ENCODE measurements at places on chromosomes 7 and 10.

- no peak for DNase-seq
Observed at GRCh38 chr10:103049237-103049636, 131.1 kb downstream of the CNNM2 start.

- no peak for DNase-seq
Observed at GRCh38 chr10:108450280-108450679, 1285.8 kb upstream of the SORCS1 start.

GRCh38 chr10:28928484-28928883 lies 251.2 kb downstream of the BAMBI start:
- no peak for DNase-seq

GRCh38 chr10:128525444-128525843 lies 399.2 kb upstream of the MKI67 start:
- DNase-seq, result no peak

- no peak for DNase-seq
Observed at GRCh38 chr10:124494046-124494807, 32.6 kb downstream of the LHPP start.

GRCh38 chr7:35792472-35792871 lies 8.4 kb upstream of the SEPTIN7 start:
- DNase-seq, result no peak

DNA sequence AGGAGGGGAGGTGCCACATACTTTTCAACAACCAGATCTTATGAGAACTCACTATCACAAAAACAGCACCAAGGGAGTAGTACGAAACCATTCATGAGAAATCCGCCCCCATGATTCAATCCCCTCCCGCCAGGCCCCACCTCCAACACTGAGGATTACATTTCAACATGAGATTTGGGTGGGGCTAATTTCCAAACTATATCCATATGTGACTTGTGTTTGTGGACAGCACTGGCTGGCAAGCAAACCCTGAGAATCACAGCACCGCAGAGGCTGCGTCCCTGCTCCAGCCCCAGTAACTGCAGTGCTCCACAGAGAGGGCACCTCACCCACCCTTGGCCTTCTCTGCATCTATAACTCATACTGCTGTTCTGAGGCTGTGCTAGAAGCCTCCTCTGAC lies 211.2 kb upstream of the PODXL start:
- no peak for DNase-seq

GRCh38 chr7:18356191-18356645 lies 139.3 kb upstream of the HDAC9 start:
- DNase-seq, result no peak

DNA sequence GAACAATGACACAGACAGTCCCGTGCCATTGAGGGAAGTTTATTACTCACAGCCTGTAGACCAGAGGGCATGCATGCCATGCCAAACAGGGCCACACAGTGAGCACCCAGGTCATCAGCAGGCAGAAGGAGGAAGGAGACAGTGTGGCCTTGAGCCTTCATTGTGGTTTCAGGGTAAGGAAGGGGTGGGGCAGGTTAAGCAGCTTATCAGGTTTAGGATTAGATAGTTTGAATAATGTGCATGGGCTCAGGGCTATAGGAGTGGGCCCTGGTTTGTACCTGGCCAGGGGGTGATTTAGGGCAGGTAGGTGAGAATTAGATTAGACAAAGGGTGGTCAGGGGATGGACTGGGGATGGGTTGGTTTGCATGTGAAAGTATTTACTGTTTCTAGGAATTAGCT lies 67.9 kb downstream of the ADCY1 start:
- no peak for DNase-seq

DNA sequence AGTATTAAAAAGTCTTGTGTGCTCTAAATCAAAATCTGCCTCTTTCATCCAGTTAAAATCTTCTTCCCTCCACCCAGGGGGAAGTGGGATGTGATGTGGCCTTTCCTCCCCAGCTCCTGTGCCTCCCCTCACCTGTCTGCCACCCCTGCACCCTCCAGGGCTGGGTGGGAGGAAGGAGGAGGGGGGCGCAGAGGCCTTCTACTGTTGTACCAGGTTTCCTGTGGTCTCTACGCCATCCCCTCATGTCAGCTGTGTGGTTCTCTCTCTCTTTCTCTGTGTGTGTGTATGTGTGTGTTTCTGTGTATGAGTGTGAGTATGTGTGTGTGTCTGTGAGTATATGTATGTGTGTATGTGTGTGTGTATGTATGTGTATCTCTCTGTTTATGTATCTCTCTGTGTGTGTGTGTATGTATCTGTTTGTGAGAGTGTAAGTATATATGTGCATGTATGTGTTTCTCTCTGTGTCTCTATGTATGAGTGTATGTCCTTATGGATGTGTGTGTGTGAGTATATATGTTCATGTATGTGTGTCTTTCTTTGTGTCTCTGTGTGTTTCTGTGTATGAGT lies 45.5 kb upstream of the C10orf71 start:
- no peak for DNase-seq

GRCh38 chr7:137519947-137520346 lies 176.4 kb upstream of the PTN start:
- DNase-seq, result no peak

DNA sequence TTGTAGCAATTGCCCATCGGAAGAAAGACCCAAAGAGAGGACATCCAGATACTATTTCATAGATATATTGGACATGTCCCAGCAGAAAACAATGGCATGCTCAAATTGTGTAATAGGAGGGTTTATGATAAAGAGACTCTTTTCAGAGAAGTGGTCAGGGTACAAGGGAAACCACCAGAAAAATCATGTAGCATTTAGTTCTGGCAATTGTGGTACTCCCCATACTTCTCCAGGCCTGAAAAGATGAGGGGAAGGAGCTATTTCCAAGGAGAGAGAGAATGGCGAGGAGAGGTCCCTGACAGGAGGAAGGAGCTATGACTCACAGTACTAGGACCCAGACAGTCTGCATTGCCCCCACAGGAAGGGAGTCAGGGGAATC lies 68.4 kb upstream of the ADO start:
- DNase-seq, result no peak

DNA sequence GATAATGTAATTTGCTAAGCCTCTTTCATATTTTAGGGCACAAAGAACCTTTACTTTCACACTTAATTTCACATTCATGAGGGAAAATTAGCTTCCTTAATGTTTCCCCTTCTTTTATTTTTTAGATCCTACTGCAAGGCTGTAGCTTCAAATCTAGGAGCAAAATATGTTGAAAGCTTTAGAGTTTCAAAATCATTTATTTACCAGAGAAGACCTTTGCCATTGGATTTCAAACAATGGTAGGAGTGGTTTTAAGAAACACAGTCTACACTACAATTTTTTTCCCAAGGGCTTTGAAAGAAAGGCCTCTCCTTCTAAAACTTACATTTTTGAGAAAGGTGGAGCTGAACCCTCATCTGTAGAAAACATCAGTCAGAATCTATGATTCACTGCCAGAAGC lies 43.3 kb upstream of the MEOX2 start:
- no peak for DNase-seq

- DNase-seq, result no peak
Observed at GRCh38 chr10:11612021-11613001, 861 bp upstream of the USP6NL start.

GRCh38 chr7:135160098-135160857 lies 10.2 kb downstream of the CYREN start:
- no peak for DNase-seq
